ENCODE measurements at places on chromosomes 7 and 10.
A peak's percentile ranks its signal among the peaks of the same experiment; 100 is the strongest.

DNA sequence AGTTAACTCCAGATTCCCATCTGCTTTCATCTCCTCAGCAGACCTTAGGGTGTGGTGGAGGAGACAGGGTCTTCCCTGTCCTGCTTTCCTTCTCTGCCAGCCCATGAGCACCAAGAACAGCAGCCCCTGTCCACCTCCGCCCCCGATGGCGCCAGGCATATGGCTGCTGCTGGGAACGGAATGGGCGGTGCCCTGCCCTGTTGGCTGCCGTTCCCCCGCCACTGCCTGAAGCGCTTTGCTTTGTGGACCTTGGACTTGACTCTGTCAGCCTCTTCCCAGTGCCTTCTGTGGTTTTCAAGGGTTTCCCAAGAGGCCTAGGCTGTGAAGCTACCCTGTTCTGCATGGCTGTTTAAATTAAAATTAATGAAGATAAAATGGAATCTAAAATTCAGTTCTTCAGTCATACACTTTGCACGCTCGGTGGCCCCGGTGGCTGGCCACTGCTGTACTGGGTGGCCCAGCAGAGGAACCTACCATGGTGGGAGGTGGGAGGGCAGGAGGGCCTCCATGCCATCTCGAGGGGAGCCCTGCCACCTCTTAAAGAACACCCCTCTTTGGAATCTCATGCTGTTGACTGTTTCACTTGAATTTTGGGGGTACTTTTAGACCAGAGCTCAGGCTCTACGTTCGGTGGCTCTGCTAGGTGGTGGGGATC lies 78.7 kb downstream of the NKX6-2 start:
- no peak for DNase-seq

DNA sequence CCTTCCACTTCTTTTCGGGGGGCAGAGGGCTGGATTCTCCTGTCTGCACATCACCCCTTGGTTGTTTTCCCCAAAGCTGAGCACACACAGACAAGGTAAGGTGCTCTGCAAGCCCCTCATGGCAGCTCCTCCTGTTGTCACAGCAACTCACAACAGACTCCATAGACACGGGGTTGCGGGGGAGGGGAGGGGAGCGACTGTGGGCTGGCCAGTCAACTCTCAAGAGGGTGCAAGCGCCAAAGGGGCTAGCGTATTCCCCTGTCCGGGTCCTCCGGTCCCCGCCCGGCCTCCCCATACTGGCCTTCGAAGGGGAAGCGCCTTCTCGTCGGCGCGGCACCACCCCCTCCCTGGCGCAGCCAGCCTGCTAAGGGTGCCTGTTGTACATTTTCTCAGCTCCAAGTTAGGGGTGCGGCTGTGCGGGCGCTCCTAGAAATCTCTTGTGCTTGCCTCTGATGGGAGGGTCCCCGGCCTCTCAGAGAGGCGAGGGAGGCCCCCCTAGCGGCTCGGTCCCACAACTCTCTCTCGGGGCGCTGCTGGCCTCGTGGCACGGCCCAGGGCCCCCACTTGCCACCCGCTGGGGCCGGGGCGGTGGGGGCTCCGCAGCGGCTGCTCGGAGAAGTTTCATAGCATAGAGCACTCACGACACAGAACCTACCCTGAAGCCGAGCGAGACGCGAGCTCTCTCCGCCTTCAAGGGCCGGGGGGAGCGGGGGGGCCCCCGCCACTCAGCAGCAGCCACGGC lies 498 bp downstream of the RHOBTB1 start:
- DNase-seq: no peak

- DNase-seq: no peak
Measured at GRCh38 chr10:72038458-72039001, 49.8 kb downstream of the SPOCK2 start.

- peak; percentile 44 for DNase-seq
Measured at GRCh38 chr10:51960494-51960895, 261.1 kb upstream of the CSTF2T start.

- peak; percentile 32 for DNase-seq
Measured at GRCh38 chr10:19819419-19820033, 3.3 kb downstream of the PLXDC2 start.

DNA sequence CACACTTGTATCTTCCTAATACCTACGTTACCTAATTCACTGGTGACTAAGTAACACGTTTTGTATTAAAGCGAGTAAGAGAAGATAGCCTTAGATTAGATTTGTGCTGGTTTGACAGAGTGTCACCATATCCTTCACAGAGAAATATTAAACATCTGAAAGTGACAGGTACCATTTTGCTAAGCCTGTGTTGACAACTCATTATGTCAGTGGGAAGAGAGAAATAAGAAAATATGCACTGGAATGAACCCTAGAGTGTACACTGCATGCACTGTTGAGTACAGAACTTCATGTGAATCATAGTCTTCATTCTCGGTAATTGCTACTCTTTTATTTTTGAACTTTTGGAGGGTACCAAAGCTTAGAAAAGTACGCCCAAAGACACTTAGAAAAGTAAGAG lies 10.9 kb downstream of the PRKG1 start:
- no peak for DNase-seq

- DNase-seq: no peak
Measured at GRCh38 chr10:69419096-69419743, 2.5 kb upstream of the TACR2 start.

- no peak for DNase-seq
Measured at GRCh38 chr10:43042503-43043341, 34.1 kb upstream of the RET start.

GRCh38 chr10:14876764-14877163 lies 1.9 kb upstream of the SUV39H2 start:
- DNase-seq: no peak

GRCh38 chr10:17713758-17714157 lies 38.2 kb upstream of the TMEM236 start:
- DNase-seq: no peak

- no peak for DNase-seq
Measured at GRCh38 chr7:64875658-64876406, 27.2 kb upstream of the ZNF273 start.
